ENCODE measurements at places on chromosomes 4 and X.

- no peak for DNase-seq
Measured at GRCh38 chr4:7420661-7421040, 14.1 kb downstream of the PSAPL1 start.

DNA sequence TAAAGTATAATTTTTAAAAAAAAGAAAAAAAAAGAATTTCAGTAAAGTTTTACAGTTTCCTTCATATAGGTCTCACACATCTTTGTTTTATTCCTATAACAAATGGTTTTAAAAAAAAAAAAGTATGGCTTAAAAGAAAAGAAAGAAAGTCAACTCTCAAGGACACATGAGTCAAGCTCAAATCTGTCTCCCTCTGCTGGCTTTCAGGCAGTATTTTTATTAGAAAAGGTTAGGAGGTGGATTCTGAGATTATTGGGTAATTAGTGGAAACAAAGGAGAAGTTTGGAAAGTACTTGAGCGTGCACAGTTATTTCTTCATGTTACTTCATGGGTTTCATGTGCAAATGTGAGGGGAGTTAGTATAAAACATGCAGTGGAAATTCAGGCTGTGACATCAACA lies 36.6 kb upstream of the BTC start:
- no peak for DNase-seq

DNA sequence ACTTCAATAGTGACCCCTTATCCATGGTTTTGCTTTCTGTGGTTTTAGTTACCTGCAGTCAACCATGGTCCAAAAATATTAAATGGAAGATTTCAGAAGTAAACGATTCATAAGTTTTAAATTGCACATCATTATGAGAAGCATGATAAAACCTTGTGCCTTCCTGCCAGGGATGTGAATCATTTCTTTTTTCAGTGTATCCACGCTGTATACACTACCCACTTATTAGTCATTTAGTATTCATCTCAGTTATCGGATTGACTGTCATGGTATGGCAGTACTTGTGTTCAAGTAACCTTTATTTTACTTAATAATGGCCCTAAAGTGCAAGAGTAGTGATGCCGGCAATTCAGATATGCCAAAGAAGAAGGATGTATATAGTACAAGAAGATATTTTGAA lies 37.7 kb upstream of the TASL start:
- no peak for DNase-seq

GRCh38 chrX:70442224-70442623 lies 2.4 kb upstream of the DLG3 start:
- no peak for DNase-seq

DNA sequence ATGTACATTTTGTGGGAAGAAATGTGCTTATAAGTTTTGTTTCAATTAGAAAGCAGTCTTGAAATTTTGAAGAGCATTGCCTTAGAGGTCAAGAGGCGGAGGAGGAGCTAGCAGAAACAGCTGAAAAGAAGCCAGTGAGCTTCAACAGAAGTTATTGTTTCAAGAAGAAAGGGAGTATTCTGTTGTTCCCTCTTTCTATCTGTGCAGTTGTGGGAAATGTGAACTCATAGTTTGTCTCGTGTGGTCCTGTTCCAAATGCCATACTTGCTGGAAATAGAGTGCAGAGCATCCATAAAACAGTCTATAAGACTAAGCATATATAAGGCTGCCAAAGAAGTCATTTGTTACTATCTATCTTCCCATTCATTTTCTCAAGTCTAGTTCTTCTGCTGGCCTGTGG lies 1015.7 kb downstream of the DMD start:
- DNase-seq: no peak

- peak; percentile 27 for DNase-seq
Measured at GRCh38 chr4:1072830-1073446, 40.4 kb downstream of the RNF212 start.

DNA sequence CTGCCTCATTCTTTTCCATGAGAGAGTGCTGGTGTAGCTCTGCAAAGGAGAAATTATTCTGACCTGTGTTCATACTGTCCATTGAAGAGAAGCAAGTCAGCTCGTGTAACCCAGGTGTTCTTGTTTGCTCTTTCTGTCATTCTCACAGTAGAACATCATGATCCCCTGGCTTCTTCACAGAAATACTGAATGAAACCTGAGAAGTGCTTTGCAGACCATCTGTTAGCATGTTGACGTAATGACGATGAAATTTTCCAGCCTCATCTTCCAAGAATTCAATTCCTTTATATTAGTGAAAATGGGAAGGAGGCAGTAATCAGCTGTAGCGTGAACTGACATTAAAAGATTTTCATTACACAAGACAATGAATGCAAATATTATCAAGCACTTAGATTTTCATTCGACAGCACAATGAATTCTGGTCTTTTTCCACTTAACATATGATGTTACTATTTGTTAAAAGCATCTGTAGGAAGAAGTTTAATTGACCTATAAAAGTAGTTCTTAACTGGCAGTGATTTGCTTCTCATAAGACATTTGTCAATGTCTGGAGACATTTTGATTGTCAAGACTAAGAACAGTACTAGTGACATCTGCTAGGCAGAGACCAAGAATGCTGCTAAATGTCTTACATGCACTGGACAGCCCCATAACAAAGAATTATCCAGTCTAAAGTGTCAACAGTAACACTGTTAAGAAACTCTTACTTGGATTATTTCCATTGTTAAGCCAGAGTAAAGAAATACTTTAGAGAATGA lies 246.3 kb downstream of the BANK1 start:
- no peak for DNase-seq

Measured in neuronal stem cell (in vitro differentiated cells).